ENCODE measurements at places on chromosomes 12 and 14.
A peak's percentile ranks its signal among the peaks of the same experiment; 100 is the strongest.

GRCh38 chr14:29454026-29454693 is 473.5 kb downstream of the PRKD1 start:
- no peak for DNase-seq

- no peak for DNase-seq
These were observed 17.5 kb downstream of the DYRK4 start for GRCh38 chr12:4579305-4580102.

DNA sequence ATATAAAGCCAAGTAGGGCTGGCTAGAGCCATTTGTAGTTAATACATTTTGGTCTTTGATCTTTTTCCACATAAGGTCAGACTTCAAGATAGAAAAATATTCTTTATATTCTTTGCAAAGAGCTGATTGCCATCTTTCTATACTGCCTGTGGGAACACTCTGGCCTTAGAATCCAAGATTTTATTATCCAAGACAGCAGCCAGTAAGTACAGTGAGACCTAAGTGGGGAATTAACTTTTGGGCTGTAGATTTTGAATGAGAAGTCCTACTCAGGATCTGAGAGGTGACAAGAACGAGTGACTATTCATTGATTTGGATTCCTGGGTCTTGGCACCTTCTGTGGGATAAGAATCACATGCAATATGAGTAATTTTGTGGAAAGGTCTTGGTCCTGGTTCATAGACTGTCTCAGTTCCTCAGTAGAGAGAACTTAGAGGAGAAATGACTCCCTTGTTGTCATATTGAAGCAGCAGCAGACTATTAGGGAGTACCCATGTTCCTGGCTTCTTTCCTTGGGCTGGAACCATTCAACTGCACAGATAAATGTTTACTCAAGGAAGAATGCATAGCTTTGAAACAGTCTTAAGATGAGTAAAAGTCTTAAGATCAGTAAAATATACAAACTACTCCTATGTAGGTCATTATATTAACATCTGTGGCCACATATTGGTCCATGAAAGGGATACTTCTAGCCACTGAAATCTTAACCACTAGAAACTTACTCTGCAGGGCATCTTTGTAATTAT is 353.8 kb downstream of the RAD51B start:
- no peak for DNase-seq

GRCh38 chr12:52162981-52163380 is 28.8 kb downstream of the KRT80 start:
- no peak for DNase-seq

GRCh38 chr12:115349711-115350110 is 665.7 kb upstream of the TBX3 start:
- no peak for DNase-seq

GRCh38 chr12:54136844-54137580 is 51.8 kb downstream of the SMUG1 start:
- DNase-seq = no peak

- no peak for DNase-seq
These were observed 16.8 kb upstream of the SDR39U1 start for GRCh38 chr14:24459331-24459730.

GRCh38 chr14:53151523-53152183 is 1.5 kb downstream of the DDHD1 start:
- DNase-seq = peak; percentile 71

GRCh38 chr12:8658346-8658745 is 4.3 kb downstream of the MFAP5 start:
- DNase-seq = no peak

- DNase-seq = no peak
These were observed 117.4 kb upstream of the RTL1 start for GRCh38 chr14:101020834-101021370.

DNA sequence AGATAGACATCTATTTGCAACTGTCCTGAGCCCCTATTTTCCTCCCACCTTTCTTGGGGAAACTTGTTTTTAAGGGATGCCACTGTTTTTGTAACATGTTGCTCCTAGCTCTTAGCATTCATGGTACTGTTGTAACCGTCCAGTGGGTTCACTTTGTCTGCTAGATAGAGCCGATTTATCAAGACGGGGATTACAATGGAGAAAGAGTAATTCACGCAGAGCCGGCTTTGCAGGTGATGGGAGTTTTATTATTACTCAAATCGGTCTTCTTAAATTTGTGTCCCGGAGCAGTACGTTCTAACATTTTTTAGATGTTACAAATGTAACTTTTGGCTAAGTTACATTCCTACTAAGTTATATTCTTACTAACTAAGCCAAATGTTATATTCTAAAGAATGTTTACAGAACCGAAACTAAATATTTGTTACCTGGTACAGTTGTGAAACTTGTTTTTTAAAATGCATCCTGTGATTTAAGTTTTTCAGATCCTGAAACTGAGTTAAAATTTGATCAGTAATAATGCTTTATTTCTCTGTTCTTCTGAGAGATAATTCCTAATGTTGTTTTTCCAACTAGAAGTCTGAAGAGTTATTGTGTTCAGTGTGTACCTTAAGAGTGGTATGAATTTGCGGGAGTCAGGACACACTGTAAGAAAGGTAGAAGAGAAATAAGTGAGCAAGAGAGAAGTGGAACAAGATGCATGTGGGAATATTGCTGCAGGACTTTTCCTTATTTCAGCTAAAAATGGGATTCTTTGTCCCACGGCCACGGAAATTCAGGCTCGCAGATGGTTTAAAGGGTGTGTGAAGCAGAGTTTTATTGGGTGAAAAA is 20.6 kb upstream of the CLEC2D start:
- DNase-seq = no peak

- no peak for DNase-seq
These were observed 17.1 kb downstream of the MRPL42 start for GRCh38 chr12:93484315-93484981.

- no peak for DNase-seq
These were observed 519.9 kb downstream of the C12orf50 start for GRCh38 chr12:87509237-87509820.

- no peak for DNase-seq
These were observed 23.3 kb upstream of the NEK9 start for GRCh38 chr14:75150150-75150549.

- DNase-seq = no peak
These were observed 10.5 kb downstream of the CINP start for GRCh38 chr14:102352213-102352612.

GRCh38 chr14:26538176-26538575 is 59.7 kb downstream of the NOVA1 start:
- DNase-seq = no peak

- DNase-seq = no peak
These were observed 119.6 kb downstream of the LRRIQ1 start for GRCh38 chr12:85155791-85156190.

- no peak for DNase-seq
These were observed 1044.8 kb downstream of the BCL11B start for GRCh38 chr14:98227000-98227726.

GRCh38 chr14:89479802-89480201 is 62.8 kb upstream of the FOXN3 start:
- DNase-seq = no peak

GRCh38 chr12:111312708-111313107 is 56.2 kb downstream of the PHETA1 start:
- DNase-seq = no peak

DNA sequence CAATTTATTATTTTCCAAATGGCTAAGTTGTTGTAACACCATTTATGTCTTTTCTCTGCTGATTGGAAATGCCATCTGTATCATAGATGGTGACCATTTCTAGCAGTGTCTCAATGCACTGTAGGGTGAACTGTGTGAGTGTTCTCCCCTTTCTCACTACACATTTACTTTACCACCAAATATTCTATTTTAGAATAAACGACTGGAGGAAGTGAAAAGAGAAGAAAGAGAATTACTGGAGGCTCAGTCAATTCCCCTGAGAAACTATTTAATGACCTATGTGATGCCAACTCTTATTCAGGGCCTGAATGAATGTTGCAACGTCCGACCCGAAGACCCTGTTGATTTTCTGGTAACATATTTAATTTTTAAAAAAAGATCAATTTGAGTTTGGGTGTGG is 15.5 kb upstream of the PAPOLA start:
- no peak for DNase-seq
